ENCODE measurements at places on chromosomes 13 and 19. TPM values are rescaled to one million over a fixed set of nuclear protein-coding genes. Genes with fewer than 3 reads are reported as not detected.
A peak's percentile ranks its signal among the peaks of the same experiment; 100 is the strongest.

- no peak overlapping the region for H3K27ac ChIP-seq
- H3K4me1 ChIP-seq, result no peaks in the 10 kb centered on the region
- no peaks in the 10 kb centered on the region for H3K27me3 ChIP-seq
- H3K4me3 ChIP-seq, result no peak overlapping the region
- DNase-seq, result no peak
Observed at GRCh38 chr13:27383104-27383921, 41.1 kb upstream of the GTF3A start.

- no peaks in the 10 kb centered on the region for H3K4me1 ChIP-seq
- no peak for DNase-seq
Observed at GRCh38 chr13:80265348-80265747, 75.6 kb downstream of the SPRY2 start.

DNA sequence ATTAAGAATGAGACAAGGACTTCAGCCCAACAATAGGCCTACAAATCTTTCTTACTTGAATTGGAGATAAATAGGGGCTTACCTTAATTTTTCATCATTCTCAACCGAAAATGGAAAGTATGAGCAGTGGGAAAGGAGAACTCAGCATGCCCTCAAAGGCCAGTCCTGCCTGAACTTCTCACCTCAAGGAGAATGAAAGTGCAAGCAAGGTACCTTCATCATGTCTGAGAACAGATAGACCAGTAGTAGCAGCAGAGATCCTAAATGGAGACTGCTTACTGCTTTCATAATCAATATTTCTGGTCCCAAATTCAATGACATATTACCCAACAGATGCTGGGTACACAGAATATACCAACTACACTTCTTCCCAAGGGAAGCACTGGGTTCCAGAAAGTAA is 194.0 kb upstream of the SLITRK1 start:
- H3K36me3 ChIP-seq, result no peaks in the 10 kb centered on the region
- H3K27ac ChIP-seq, result no peak overlapping the region
- no peaks in the 10 kb centered on the region for H3K27me3 ChIP-seq
- no peak overlapping the region for H3K4me3 ChIP-seq

GRCh38 chr13:37656247-37656940 is 57.8 kb upstream of the POSTN start:
- H3K36me3 ChIP-seq, result no peaks in the 10 kb centered on the region
- no peaks in the 10 kb centered on the region for H3K4me1 ChIP-seq
- DNase-seq, result no peak

DNA sequence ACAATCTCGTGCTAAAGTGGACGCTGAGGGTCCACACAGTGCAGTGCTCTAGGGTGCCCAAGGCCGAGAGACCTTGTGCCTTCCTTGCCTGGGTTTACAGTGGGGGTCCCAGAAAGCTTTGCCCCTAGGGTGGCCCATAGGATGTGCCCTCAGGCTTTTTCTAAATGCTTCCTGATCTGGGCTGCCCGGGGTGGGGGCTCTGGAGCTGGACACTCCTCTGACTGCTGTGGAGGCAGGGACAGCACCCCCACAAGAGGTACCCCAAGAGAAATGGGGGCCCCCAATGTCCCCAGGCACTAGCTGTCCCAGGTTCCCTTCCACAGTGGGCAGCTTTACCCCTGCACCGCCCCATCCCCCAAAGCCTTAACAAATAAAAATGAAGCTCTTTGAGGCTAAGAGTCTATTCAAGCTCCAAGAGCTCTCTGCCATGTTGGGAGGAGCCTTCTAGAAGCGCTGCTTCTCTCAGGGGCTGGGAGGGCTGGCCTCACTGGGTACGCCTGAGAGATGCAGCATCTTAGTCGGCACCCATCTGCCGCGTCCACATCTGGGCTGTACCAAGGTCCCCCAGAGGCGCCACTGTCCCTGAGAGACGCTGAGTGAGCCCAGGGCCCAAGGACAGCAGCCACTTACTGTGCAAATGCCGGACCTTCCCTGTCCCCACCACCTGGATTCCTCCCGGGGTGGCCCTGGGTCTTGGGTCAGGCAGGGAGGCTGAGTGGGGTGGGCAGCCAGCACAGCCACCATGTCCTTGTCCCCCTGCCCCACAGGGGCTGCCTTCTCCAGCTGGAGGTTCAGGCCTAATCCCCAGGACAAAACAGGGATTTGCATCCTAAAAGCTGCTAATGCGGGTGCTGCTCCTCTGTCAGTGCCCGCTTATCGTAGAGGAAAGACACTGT is 27.4 kb downstream of the CEBPA start:
- no peak overlapping the region for H3K4me3 ChIP-seq
- H3K4me1 ChIP-seq, result no peaks in the 10 kb centered on the region
- no peaks in the 10 kb centered on the region for H3K36me3 ChIP-seq
- no peaks in the 10 kb centered on the region for H3K27me3 ChIP-seq
- no peak overlapping the region for H3K27ac ChIP-seq

- DNase-seq, result peak; percentile 43
- H3K4me1 ChIP-seq, result peaks cover 6% of the 10 kb centered on the region
- peaks cover 2% of the 10 kb centered on the region for H3K27me3 ChIP-seq
- no peak overlapping the region for H3K4me3 ChIP-seq
- H3K36me3 ChIP-seq, result no peaks in the 10 kb centered on the region
Observed at GRCh38 chr19:2391118-2391725, 31.2 kb downstream of the TMPRSS9 start.

GRCh38 chr13:48443442-48444208 is 30.7 kb upstream of the LPAR6 start:
- no peak for DNase-seq
- no peaks in the 10 kb centered on the region for H3K27me3 ChIP-seq
- no peak overlapping the region for H3K27ac ChIP-seq
- H3K4me3 ChIP-seq, result no peak overlapping the region

DNA sequence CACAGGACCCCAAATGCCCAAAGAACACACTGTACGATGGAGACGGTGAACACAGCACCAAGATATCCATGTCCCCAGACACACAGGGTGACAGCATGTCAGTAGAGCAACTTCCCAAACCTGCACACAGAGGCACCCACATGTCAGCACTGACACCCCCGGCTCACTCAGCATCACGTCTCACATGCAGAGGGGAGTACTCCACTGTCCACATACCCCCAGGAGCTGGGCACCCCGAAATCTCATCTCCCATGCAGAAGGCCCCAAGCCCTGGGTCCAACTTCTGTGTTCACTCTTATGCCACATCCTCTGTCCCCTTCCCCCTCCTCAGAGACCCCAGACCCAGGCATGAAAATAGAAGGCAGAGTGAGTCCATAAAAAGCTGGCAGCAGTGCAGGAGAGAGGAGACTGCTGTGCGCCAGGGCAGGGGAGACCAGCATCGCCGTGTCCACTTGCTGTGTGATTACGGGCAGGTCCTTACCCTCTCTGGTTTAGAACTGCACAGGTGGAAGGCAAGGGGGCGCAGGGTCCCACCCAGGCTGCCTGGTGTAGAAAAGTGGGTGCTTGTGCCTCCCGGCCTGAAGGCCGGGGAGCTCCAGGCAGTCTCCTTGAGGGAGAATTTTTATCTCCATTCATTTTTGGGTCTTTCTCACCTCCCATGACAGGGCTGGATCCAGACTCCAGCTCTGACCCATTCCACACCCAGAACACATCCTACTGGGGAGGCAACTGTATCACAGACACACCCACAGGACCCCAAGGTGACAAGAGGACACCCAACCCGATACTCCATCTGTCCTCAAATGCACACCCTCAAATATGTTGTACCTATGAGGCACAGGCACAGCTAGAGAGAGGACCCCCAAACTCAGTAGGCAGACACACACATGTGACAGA is 17.0 kb downstream of the ERFL start:
- peaks cover 45% of the 10 kb centered on the region for H3K4me1 ChIP-seq
- peak overlapping the region; percentile 69 for H3K4me3 ChIP-seq
- H3K27ac ChIP-seq, result peak overlapping the region; percentile 85
- no peaks in the 10 kb centered on the region for H3K36me3 ChIP-seq

DNA sequence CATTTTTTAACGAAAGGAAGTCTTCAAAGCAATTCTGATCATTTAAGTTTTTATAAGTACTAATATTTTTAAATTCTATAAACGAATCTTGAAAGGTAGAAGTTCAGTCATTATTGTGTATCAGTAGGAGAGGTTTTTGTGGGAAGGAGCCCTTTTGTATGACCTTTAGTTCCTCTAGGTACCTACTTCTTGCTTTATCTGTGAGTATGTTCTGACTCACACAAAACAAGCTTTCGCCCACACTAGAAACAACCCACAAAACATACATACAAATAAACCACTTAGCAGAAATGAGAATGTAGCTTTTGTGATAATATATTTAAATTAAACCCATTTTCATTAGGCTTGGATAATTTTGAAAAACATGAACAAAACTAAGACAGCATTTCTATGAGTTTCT is 27.8 kb downstream of the ERCC5 start:
- H3K4me1 ChIP-seq, result peaks cover 24% of the 10 kb centered on the region
- H3K4me3 ChIP-seq, result no peak overlapping the region
- DNase-seq, result no peak
- no peak overlapping the region for H3K27ac ChIP-seq
- H3K27me3 ChIP-seq, result no peaks in the 10 kb centered on the region

DNA sequence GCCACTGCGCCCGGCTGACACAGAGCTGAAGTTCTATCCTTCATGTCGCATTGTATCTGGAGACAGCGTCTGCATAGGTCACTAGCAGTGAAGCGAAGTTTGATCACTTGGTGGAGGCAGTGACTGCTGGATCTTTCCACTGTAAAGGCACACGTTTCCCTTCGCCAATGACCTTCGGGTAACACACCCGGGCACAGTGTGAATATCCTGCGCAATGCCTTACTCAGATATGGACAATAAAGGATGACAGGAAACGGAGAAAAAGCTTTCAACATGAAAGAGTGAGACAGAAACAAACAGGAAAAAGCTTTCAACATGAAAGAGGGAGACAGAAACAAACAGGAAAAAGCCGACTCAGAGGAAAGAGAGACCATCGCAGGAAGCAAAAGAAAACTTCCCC is 17.1 kb downstream of the ARL11 start:
- DNase-seq, result no peak
- no peaks in the 10 kb centered on the region for H3K36me3 ChIP-seq
- peaks cover 21% of the 10 kb centered on the region for H3K4me1 ChIP-seq

GRCh38 chr13:60511637-60512036 is 114.6 kb downstream of the TDRD3 start:
- H3K27ac ChIP-seq, result no peak overlapping the region
- no peak for DNase-seq
- H3K4me1 ChIP-seq, result peaks cover 7% of the 10 kb centered on the region
- H3K36me3 ChIP-seq, result peaks cover 82% of the 10 kb centered on the region

DNA sequence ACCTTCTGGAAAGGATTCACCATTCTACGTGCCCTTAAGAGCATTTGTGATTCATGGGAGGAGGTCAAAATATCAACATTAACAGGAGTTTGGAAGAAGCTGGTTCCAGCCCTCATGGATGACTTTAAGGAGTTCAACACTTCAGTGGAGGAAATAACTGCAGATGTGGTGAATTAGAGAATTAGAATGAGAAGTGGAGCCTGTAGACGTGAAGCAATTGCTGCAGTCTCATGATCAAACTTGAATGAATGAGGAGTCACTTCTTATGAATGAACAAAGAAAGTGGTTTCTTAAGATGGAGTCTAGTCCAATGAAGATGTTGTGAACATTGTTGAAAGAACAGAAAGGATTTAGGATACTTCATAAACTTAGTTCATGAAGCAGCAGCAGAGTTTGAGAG is 129.1 kb downstream of the TNFRSF19 start:
- DNase-seq, result no peak
- H3K4me3 ChIP-seq, result no peak overlapping the region
- no peaks in the 10 kb centered on the region for H3K36me3 ChIP-seq
- H3K4me1 ChIP-seq, result peaks cover 28% of the 10 kb centered on the region

- peaks cover 22% of the 10 kb centered on the region for H3K4me1 ChIP-seq
- no peak for DNase-seq
- peaks cover 17% of the 10 kb centered on the region for H3K27me3 ChIP-seq
- H3K27ac ChIP-seq, result no peak overlapping the region
Observed at GRCh38 chr19:17454576-17455071, 6.1 kb downstream of the NXNL1 start.

DNA sequence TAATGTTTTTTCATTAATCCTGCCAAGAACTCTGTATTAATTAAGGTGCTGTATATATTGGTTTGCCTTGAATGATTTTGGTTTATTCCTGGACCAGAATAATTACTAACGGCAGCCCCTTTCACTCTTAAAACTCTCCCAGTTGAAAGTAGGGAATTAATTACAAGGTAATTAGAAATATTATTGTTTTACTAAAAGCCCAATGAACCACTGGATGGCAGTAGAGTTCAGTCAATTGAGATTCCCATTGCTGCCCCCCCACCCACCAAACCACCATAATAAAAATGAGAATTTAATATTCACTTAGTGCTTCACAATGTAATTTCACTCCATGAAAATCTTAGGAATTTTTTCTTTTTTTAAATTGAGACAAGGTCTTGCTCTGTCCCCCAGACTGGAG is 13.7 kb downstream of the WBP4 start:
- H3K4me3 ChIP-seq, result no peak overlapping the region
- no peak overlapping the region for H3K27ac ChIP-seq
- H3K27me3 ChIP-seq, result no peaks in the 10 kb centered on the region
- peaks cover 36% of the 10 kb centered on the region for H3K36me3 ChIP-seq

DNA sequence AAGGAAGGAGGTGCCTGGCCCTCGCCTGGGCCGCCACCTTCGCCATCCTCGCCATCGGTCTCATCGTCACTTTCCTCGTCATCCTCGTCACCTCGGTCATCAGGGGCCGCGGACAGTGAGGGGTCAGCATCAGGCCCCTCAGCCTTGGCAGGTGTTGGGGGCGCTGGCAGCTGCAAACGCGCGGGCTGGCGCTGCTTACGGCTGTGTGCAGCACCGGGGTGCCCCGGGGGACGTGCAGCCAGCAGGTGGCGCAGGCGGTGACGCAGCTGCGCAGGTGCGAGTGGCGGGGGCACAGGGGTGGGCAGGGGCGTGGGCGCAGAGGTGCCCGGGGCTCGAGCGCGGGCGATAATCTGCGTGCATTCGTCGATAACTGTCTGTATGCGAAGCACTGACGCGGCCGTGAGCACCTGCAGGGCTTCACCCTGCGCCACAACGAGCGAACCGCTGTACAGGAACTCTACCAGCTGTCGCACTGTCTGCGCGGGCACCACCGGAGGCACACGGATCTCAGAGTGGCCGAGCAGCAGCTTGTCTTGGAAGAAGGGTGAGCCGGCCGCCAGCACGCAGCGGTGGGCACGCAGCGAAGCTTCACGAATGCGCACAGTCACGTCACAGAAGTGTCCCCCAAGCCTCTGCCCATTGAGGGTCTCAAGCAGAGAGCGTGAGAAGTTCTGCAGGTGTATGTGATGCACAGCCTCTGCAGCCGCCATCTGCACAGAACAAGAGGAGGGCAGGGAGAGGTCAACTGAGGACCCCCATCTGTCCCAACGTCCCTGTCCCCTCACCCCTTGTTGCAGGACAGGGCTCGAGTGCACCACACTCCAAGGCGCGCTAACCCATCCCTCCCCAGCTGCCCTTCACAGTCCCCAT is 2.4 kb downstream of the ZBTB45 start:
- H3K27me3 ChIP-seq, result no peaks in the 10 kb centered on the region
- H3K36me3 ChIP-seq, result no peaks in the 10 kb centered on the region
- peaks cover 56% of the 10 kb centered on the region for H3K4me1 ChIP-seq
- DNase-seq, result no peak
- no peak overlapping the region for H3K27ac ChIP-seq

- H3K27ac ChIP-seq, result no peak overlapping the region
- no peak for DNase-seq
Observed at GRCh38 chr13:95684418-95684817, 7.5 kb downstream of the DNAJC3 start.

Gene HSD17B14
- total RNA-seq, result 0.62 TPM

Gene DNAJC15
- total RNA-seq, result 9.5 TPM

Gene VSTM1
- not detected for total RNA-seq

Gene MBD3L5
- not detected for total RNA-seq

Gene NOVA2
- total RNA-seq, result not detected

Gene ZNF649
- 39.1 TPM for total RNA-seq

Gene CLC
- total RNA-seq, result not detected

Gene ZNF99
- total RNA-seq, result not detected

All from naive thymus-derived CD8-positive, alpha-beta T cell (primary cell).